NCI-H69 (cell line): ENCODE measurements at places on chromosomes 16 and 17.
A peak's percentile ranks its signal among the peaks of the same experiment; 100 is the strongest.

DNA sequence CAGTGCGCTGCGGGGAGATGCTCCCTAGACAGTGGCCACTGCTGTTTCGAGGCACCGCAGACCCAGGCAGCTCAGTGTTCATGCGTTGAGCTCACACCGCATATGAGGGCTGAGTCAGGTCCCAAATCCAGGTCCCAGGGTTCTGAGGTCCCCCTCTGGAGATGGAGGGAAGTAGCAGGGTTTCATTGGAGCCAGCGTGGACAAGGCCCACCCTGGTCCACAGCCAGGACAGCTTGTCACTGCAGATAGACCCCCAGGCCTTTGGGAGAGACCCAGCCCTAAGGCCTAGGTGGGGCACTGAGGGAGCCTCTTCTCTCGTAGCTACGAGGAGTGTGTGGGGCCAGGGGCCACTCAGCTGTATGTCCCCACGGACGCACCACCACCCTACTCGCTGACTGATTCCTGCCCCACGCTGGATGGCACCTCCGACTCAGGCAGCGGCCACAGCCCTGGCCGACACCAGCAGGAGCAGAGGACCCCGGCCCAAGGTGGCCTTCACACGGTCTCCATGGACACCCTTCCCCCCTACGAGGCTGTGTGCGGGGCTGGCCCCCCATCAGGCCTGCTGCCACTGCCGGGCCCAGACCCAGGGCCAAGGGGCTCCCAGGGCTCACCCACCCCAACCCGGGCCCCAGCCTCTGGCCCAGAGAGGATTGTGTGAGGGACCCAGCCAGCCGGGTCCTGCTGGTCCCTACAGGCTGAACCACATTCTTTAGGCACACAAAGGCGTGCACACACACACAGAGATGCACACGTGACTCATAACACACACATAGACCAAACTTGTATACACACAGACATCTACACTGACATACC, 53.4 kb downstream of the BEAN1 start:
- no peak for DNase-seq

- DNase-seq: peak; percentile 10
These were observed 7.3 kb downstream of the CDH13 start for GRCh38 chr16:82633964-82634600.

- no peak for DNase-seq
These were observed 819.2 kb upstream of the EEF2KMT start for GRCh38 chr16:5916711-5917191.

DNA sequence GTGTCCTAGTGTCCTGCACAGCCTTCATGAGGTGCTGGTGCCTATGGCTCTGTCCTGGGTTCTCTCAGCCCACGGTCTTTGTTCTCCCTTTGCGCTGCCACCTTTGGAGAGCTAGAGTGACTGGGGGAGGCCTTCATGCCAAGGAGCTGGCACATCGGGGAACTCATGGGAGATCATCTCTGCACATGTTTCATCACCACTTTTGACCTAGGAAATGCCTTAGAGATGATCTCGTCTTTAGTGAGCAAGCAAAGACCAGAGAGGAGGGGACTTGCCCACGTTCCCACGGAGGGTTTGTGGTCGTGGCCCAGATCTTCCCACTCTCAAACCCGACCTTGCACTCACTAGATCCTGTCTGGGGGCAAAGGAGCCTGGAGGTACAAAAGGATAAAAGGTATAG, 23.5 kb downstream of the TBX4 start:
- DNase-seq: no peak

- DNase-seq: no peak
These were observed 1.4 kb upstream of the SUPT4H1 start for GRCh38 chr17:58353389-58353825.

GRCh38 chr17:76585649-76586593, at the start of gene ST6GALNAC2:
TSS of gene ST6GALNAC2 (minus strand) at chr17:76585860. CDS start at chr17:76585808, 52 bp downstream.
- DNase-seq: peak; percentile 89

GRCh38 chr17:42053731-42054500, 3.5 kb upstream of the C17orf113 start:
- DNase-seq: no peak

DNA sequence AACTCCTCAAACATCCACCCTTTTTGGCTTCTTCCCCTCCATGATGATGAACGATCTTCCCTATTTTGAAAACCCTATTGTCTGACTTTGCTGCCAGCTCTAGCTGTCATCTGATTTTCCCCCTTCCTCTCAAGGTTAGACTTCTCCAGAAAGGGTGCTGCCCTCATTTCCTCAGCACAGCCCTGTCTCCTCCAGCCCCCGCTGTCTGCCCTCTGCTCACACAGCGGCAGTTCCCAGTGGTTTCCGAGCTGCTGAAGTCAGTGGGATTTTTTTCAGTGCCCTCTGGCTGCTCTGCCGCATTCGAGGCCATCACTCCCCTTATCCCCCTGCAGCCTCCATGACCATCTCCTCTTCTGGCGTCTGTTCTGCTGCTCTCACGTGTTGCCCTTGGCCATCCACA, 26.6 kb upstream of the C17orf107 start:
- no peak for DNase-seq

DNA sequence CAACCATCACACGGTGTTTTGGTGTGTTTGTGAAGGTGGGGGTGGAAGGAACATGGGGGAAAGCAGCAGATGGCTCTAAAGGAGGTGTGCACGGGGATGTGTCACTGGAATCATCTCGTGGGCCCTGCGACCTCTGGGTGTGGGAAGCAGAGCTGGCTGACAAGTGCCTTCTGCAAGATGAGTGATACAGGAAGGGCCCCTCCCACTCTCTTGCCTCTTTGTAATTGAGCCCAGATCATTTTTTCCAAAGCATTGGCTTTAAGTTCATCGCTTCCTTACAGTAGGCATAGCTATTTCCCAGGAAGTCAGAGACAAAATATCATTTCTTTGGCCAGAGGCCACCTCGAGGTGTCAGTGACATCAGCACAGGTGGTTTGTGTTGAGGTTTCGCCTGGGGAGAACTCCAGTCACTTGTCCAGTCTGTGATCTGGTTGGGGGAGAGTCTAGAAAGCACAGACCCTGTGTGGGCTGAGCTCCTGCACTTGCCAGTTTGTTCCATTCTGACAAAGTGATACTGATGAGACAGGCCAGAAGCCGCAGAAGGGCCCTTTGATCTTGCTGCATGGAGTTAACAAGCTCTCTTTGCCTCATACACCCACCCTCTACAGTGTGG, 20.6 kb upstream of the SNTB2 start:
- DNase-seq: no peak

GRCh38 chr16:26598061-26598460, 468.7 kb upstream of the C16orf82 start:
- DNase-seq: no peak

GRCh38 chr16:75251280-75252048, at the start of gene BCAR1:
TSS of gene BCAR1 (minus strand) at chr16:75251624. CDS start at chr16:75251482, 142 bp downstream.
- DNase-seq: peak; percentile 84

DNA sequence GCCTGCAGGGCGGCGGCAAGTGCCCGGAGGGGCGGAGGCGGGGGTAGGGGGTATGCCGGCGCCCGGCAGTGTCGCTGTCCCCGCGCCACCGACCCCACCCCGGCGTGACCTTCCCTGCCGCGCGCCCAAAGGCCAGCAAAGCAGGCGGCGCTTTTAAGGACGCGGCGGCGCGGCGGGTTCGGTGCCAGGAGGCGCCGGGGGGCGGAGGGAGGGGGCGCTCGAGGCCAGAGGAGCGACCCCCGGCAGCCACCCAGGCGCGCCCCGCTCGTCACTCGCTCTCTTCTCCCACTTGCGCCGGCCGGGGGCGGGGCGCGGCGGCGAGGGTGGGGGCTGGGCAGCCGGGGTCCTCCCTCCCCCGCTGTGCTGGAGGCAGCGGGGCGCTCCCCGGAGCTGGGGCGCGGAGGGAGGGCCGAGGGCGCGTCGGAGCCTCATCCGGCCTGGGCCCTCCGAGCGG, 8.6 kb upstream of the BAHCC1 start:
- DNase-seq: peak; percentile 51

GRCh38 chr16:11706180-11706742, 36.4 kb downstream of the TXNDC11 start:
- no peak for DNase-seq

- no peak for DNase-seq
These were observed 90.8 kb upstream of the DNAH17 start for GRCh38 chr17:78667741-78668640.

GRCh38 chr17:65522751-65523404, 38.6 kb downstream of the AXIN2 start:
- no peak for DNase-seq

DNA sequence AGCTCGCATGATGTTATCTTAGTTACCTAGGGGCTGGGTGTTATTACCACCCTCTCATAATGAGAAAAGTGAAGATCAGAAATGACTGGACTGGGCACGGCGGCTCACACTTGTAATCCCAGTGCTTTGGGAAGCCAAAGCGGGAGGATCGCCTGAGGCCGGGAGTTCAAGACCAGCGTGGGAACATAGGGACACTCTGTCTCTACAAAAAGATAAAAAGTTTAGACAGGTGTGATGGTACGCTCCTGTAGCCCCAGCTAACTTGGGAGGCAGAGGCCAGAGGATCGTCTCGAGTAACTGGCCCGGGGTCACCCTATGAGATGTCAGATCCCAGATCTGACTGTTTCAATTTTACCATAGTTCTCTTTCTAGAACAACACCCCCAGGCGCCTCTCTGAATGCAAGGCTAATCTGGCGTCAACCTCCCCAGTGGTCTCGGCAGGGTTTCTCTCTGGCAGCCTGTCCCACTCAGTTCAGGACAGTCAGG, 1.9 kb upstream of the CCDC102A start:
- no peak for DNase-seq

GRCh38 chr17:4485676-4486646, 12.7 kb upstream of the SPNS2 start:
- DNase-seq: no peak
